ENCODE measurements at places on chromosomes 1 and 21. TPM values are rescaled to one million over a fixed set of nuclear protein-coding genes. Genes with fewer than 3 reads are reported as not detected.

DNA sequence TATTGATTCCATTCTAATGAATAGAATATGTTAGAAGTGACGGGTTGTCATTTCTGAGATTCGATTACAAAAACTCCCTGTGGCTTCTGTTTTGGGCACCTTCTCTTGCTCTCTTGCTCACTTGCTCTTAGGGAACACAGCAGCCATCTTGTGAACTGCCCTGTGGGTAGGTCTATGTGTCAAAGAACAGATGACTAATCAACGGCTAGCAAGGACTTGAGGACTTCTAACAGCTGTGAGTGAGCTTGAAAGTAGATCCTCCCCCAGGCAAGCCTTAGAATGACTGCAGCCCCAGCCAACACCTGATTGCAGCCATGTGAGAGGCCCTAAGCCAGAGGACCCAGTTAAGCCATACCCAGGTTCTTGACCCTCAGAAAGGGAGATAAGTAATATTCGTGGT is 49.3 kb downstream of the AZIN2 start:
- DNase-seq, result no peak

GRCh38 chr21:40200946-40201345 is 333.7 kb downstream of the PCP4 start:
- no peak for DNase-seq

DNA sequence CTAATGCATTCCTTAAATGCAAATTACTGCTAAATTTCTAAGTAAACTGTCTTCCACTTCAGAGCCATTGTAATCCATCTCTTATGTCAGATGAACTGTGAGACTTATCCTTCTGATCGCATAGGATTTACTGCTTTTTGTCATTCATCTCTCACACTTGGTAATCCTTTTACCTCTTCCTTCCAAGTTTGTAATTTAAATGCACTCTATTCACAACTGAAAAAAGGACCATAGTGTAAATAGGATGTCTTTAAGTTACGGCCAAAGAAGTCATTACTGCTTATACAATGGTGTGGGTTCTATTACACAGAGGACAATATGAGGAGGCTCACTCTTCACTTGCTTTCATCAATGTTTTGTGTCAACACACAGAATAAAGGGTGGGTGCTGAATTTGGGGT is 393.3 kb downstream of the PTBP2 start:
- no peak for DNase-seq

DNA sequence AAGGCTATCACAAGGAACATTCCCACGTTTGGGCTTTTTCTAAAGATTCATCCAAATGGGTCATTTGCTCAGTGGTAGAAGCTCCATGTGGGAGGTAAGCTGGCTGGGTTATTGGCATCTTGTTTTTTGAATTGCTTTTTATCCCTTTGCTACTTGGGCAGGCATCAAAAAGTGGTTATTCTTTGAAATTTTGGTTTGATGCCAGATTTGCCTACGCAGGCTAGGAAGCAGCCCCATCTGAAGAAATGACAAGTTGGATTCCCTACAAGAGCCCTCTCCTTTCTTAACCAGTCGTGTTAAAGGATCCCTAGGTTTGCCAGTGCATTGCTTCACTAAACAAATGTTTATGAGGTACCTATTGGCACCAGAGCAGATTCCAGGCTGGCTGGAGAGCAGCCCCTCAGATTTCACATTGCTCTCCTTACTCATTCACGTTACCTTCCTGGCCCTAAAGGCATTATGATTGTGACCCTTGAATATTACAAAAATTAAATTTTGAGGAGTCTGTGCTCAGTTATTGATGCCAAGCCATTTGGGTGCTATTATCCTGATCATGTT is 38.8 kb downstream of the ARID1A start:
- no peak for DNase-seq

DNA sequence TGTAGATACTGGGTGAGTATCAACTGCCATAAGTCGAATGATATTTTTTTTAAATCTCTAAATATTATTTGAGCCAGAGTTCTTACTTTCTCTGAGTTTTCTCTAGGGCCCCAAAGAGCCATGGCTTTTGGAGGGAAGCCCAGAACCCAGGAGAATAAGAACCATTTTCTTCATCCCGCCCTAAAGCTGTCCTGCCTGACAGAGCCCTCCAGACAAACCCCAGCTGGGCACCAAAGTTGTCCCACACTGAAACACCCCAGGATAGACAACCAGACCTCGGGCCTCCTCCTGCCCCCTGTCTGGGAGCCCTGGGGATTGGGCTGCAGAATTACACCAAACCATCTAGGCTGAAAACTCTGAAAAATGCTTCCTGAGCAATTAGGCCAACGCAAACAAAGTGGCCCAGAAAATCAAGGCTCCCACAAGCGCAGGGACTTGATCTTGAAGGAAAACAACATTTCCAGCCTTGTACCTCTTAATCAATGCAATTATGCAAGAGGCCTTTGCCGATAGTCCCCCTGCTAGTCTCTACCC is 113.1 kb downstream of the RRAGC start:
- DNase-seq, result no peak

GRCh38 chr1:201773764-201774163 is 55.2 kb upstream of the IPO9 start:
- DNase-seq, result no peak

DNA sequence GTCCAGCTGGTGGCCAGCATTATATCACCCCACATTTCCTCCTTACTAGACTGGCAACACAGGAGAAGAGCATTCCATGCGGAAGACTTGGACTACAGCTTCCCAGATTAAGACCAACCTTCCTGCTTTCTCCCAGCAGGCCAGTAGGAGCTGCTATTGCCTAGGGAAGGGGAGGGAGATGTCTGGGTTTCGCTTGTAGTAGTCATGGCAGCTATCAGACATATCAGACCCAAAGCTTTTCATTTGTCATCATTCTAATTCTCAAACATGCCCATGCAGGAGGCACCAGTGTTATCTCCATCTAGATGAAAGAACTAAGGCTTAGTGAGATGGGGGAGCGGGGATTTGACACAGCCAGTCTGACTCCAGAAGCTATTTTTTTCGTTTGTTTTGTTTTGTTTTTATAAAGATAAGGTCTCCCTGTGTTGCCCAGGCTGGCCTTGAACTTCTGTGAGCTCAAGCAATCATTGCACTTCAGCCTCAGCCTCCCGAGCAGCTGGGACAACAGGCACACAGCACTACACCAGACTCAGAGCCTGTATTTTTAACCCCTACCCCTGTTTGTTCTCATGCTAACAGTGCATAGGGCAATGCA is 4.5 kb downstream of the PLA2G2A start:
- no peak for DNase-seq

DNA sequence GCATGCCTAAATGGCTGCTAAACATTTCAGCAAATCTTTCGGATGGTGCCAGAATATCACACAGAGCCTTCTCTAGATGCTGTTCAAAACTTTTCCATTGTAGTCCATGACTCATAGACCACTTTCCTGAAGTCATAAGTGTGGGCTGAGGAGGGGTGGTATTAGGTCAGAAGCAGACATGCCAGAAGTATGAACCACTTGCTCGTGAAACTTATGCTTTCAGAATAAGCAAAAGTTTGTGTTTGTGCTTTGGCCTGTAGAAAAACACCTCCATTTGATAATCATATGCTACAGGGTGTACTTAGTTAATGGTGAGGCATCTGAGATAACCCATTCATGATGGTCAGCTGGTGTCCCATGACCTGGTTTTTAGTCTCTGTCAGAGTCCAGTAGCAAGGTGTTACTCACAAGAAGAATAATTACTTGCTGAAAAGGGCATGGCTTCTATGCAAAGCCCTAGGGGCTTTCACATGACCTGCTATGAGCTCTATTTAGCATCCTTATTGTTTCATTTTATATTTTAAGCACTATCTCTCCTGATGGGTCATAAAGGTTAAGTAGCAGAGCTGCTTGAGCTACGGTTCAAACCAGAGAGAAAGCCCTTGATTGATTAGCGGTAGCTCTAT is 183.1 kb upstream of the IVNS1ABP start:
- no peak for DNase-seq

DNA sequence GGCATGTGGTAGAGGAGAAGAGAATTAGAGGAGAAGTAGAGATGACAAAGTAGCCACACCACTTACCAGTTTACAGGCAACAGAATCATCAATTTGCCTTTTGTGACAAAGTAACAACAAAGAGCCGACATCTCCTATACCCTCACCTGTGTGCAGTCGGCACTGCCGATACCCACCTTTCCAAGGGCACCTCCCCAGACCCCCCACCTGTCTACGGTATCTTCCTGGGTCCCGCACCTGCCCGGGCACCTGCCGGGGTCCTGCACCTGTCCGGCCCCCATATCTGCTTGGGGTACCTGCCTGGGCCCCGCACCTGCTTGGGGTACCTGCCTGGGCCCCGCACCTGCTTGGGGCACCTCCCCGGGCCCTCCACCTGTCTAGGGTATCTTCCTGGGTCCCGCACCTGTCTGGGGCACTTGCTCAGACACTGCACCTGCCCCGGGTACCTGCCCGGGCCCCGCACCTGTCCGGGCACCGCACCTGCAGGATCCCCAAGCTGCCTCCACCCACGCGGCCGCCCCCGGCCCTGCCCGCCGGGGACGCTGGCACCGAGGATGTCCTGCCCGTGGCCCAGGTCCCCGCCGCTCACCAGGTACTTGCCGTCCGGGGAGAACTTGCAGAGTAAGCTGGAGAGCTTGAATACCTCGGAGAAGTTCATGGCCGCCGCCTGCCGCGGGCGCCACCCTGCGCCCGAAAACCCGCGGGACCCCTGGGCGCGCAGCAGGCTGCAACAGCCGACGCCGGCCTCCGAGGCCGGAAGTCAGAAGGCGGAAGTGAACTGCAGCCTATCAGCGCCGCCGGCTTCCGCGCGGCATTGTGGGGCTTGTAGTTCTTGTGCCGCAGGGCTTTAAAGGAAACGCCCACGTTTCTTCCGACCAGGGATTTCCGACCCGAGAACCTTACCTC is at the start of gene WRAP73:
WRAP73 (minus strand) TSS at position 762 of the 906 bp plus-strand sequence; CDS start at position 658, 104 bp downstream.
- DNase-seq, result peak; percentile 50

GRCh38 chr1:56578963-56579875 is at the start of gene PLPP3:
TSS of gene PLPP3 (minus strand) at chr1:56579563. CDS start at chr1:56579016, 547 bp downstream.
- DNase-seq, result peak; percentile 8

DNA sequence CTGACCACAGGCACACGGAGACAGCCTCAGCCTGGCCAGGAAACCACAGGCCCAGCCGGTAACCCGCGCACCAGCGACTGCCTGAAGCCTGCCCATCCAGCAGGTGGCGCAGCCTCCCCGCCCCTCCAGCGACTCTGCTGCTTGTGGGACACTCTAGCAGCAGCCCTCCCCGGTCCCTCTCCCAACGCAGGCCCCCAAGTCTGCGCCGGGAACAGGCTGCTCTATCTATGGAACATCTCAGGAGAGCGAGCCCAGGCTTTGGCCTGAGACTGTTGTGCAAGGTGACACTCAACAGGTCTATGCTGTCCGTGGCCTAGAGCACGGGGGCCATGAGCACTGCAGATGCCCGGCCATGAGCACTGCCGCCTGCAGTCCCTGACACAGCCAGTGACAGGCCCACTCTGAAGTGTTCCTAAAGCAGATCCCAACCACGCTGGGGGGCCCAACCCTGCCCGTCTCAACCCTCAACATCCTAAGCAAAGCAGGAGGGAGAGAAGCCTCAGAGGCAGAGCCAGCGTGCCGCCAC is 28.4 kb downstream of the WDR4 start:
- no peak for DNase-seq

- peak; percentile 45 for DNase-seq
Measured at GRCh38 chr1:229342656-229343569, at the start of gene CCSAP. TSS of gene CCSAP (minus strand) at chr1:229343047. CDS start at chr1:229342465, 582 bp downstream.

GRCh38 chr1:31571340-31572295 is 4.7 kb upstream of the TINAGL1 start:
- DNase-seq, result no peak

- DNase-seq, result no peak
Measured at GRCh38 chr1:66402194-66402593, 131.8 kb upstream of the SGIP1 start.

GRCh38 chr1:235404190-235404589 is 37.0 kb downstream of the TBCE start:
- no peak for DNase-seq

DNA sequence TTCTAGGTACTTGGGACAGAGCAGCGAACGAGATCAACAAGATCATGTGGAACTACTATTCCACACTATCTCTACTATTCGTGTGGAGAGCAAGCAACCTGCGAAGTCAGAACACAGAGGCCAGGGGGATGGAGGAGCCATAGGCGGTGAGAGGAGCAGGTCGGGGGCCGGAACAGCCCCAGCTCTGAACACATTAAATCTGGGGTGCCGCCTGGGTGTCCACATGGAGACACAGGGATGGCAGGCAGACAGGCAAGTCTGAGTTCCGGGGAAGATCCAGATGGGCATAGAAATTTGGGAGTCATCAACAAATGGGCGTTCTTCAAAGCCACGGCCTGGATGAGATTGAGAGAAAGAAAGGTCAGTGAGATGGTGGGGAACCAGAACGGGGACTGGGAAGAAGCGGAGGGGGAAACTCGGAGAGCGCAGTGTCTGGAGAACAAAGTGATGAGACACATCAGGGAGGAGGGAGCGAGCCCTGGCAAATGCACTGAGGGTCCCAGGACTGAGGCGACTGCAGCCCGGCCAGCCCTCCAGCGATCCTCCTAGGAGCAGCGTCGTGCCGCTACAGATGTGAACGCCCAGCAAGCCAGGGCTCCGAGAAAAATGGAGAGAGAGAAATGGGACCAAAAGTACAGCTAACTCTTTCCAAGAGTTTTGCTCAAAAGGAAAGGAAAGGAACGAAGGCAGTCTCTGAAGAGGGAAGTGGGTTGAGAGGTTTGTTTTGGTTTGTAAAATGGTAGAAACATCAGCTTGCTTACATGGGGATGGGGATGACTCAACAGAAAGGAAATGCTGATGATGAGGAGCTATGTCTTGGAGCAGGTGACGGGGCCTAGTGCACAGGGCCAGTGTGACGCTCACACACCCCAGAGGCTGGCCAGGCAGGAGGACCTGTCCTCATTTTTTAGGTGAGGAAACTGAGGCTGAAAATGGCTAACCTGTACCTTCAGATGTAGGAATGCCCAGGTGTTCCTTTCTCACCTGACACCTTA is 84.5 kb downstream of the GLIS1 start:
- no peak for DNase-seq

- DNase-seq, result no peak
Measured at GRCh38 chr1:25927521-25928265, 21.5 kb upstream of the STMN1 start.

GRCh38 chr1:111937147-111937725 is 52.2 kb downstream of the KCND3 start:
- no peak for DNase-seq

DNA sequence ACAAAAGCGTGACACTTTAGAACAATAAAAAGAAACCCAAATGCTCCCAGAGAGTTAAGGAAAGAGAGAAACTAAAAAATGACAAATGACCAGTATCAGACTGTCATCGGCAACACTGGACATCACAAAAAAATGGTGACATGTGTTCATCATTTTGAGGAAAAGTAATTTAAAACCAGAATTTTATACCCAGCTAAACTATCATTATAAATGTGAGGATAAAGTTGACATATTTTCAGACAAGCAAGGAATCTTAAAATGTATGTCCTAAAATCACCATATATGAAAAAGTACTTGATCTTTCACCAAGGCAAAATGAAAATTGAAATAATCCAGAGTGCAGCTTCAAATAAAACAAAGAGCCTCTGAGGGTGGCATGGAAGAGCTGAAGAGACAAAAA is 1.3 kb upstream of the KRTAP10-11 start:
- no peak for DNase-seq

GRCh38 chr1:23401313-23401712 is 23.2 kb downstream of the TCEA3 start:
- no peak for DNase-seq

Gene CFAP74
- total RNA-seq, result not detected

Gene LAX1
- 1.7 TPM for total RNA-seq

Gene KCNK2
- 0.23 TPM for total RNA-seq

Gene SLC2A5
- total RNA-seq, result 1.9 TPM

Gene GMEB1
- 12.8 TPM for total RNA-seq

Gene ALX3
- total RNA-seq, result 0.57 TPM

Gene SYPL2
- 0.79 TPM for total RNA-seq

Gene S100A7
- 6,097 TPM for total RNA-seq

Gene GPR161
- total RNA-seq, result 12.2 TPM

Gene RNU1-4
- total RNA-seq, result under 0.01 TPM

Gene CLEC20A
- total RNA-seq, result not detected

Gene NUDT17
- 1.5 TPM for total RNA-seq

Gene ACTL8
- total RNA-seq, result 0.50 TPM
